ENCODE measurements at places on chromosomes 13 and 19. TPM values are rescaled to one million over a fixed set of nuclear protein-coding genes. Genes with fewer than 3 reads are reported as not detected.

DNA sequence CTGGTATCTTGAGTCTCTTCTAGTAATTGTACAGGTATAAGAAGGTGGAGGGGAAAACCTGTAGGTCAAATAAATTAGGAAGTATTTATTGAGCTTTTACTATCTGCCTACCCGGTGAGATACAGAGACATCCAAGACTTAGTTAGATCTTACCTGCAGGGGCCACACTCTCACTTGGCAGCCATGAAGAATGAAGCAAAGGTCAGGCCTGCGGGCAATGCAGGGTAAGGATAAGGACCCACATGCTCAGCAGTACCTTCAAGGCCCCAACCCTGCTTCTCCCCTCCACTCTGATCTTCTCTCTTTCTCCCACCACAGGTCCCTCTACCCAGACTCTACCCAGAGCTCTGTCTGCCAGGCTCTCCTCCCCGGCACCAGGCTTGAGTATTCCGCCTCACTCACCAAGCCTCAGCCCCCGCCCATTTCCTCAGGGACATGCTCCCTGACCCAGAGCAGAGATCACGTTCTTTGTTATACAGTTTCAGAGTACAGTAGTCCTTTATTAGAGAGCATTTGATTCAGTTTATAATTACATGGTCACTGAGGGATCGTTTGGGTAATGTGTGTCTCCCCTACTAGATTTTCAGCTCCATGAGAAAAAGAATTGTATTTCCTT, 18.9 kb upstream of the CLDN10 start:
- peaks cover 3% of the 10 kb centered on the region for H3K4me1 ChIP-seq
- no peaks in the 10 kb centered on the region for H3K36me3 ChIP-seq
- DNase-seq, result no peak
- no peak overlapping the region for H3K4me3 ChIP-seq

DNA sequence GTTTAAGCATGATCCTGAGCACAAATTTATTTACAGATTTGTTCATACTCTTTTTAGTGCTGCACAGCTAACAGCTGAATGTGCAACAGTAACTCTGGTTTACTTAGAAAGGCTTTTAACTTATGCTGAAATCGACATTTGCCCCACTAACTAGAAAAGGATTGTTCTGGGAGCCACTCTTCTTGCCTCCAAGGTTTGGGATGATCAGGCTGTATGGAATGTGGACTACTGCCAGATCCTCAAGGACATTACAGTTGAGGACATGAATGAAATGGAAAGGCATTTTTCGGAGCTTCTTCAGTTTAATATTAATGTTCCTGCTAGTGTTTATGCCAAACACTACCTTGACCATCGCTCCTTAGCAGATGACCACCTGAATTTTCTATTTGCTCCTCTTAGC, 16.0 kb downstream of the ZNF100 start:
- H3K4me1 ChIP-seq, result peaks cover 24% of the 10 kb centered on the region
- H3K27me3 ChIP-seq, result no peaks in the 10 kb centered on the region
- no peak for DNase-seq
- no peak overlapping the region for H3K27ac ChIP-seq
- H3K4me3 ChIP-seq, result no peak overlapping the region

GRCh38 chr19:24073807-24074206, 13.2 kb upstream of the ZNF254 start:
- H3K4me1 ChIP-seq, result no peaks in the 10 kb centered on the region
- no peak for DNase-seq
- no peaks in the 10 kb centered on the region for H3K27me3 ChIP-seq
- peaks cover 49% of the 10 kb centered on the region for H3K36me3 ChIP-seq
- H3K4me3 ChIP-seq, result no peak overlapping the region
- H3K27ac ChIP-seq, result no peak overlapping the region

- peaks cover 6% of the 10 kb centered on the region for H3K27me3 ChIP-seq
- H3K27ac ChIP-seq, result no peak overlapping the region
- H3K4me1 ChIP-seq, result no peaks in the 10 kb centered on the region
- H3K36me3 ChIP-seq, result no peaks in the 10 kb centered on the region
- DNase-seq, result no peak
Measured at GRCh38 chr13:21717817-21718216, 46.9 kb downstream of the FGF9 start.

GRCh38 chr13:94559222-94559795, 36.6 kb downstream of the TGDS start:
- no peak overlapping the region for H3K4me3 ChIP-seq
- H3K4me1 ChIP-seq, result peaks cover 20% of the 10 kb centered on the region
- no peaks in the 10 kb centered on the region for H3K27me3 ChIP-seq
- no peak for DNase-seq

ATP4A gene
- total RNA-seq, result not detected
